Activated CD4-positive, CD25-positive, alpha-beta regulatory T cell treated with anti-CD3 and anti-CD28 coated beads, Interleukin-2, amount 50 U/mL, for 24 hours (primary cell): ENCODE measurements at places on chromosomes 7 and 10.

DNA sequence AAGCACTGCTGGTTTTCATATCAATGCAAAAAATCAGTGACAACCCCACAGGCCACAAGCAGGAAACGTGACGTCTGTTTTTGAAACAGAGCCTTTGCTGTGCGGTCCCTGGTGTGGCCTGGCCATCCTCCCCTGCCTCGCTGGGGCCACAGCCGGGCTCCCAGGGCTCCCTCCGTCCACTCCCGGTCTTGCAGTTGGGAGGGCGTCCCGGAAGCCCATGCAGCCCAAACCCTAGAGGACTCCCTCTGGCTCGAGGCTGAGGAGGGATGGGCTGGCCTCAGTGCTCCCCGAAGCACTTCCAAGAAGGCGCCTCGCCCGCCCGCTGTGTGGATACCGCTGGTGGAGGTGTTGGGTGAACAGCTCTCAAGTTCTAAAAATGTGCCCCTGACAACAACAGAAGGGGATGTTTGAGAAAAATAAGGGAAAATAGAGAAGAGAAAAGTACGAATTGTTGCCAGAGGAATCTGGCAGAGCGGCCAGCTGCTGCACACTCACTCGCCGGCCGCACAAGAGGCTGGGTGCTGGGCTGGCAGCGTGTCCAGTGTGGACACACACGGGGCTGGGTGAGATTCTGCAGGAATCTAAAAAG, 73.5 kb downstream of the ZRANB1 start:
- no peak for ATAC-seq

- ATAC-seq: no peak
Observed at GRCh38 chr10:112966194-112966855, 16.3 kb downstream of the TCF7L2 start.

GRCh38 chr10:33520223-33520622, 185.8 kb upstream of the NRP1 start:
- ATAC-seq: no peak

- no peak for ATAC-seq
Observed at GRCh38 chr10:25999295-25999981, 65.4 kb downstream of the MYO3A start.

DNA sequence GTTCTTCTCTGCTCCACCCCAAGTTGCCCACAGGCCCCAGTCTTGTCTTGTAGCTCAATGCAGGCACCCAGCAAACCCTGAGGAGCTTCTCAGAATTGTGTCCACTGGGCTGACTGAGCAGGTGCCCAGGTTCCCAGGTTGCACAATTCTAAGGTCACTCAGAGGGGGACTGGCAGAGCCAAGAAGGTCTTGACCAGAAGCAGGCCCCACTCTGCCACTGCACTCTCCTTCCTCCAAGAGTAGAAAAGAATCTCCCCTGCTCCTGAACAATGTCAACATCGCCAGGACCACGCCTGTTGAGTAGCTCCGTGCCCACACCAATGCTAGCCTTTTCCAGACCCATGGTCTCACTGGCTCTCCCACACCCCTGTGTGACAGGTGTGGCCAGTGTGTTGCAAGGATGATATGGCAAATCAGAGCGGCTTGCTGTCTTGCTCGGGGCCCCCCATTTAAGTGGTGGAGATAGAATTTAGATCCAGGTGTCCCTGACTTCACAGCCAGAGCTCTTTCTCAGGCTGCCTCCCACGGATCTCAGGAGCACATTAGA, 577 bp downstream of the LRRC18 start:
- ATAC-seq: no peak

- ATAC-seq: no peak
Observed at GRCh38 chr7:43698460-43699255, 30.7 kb downstream of the COA1 start.

DNA sequence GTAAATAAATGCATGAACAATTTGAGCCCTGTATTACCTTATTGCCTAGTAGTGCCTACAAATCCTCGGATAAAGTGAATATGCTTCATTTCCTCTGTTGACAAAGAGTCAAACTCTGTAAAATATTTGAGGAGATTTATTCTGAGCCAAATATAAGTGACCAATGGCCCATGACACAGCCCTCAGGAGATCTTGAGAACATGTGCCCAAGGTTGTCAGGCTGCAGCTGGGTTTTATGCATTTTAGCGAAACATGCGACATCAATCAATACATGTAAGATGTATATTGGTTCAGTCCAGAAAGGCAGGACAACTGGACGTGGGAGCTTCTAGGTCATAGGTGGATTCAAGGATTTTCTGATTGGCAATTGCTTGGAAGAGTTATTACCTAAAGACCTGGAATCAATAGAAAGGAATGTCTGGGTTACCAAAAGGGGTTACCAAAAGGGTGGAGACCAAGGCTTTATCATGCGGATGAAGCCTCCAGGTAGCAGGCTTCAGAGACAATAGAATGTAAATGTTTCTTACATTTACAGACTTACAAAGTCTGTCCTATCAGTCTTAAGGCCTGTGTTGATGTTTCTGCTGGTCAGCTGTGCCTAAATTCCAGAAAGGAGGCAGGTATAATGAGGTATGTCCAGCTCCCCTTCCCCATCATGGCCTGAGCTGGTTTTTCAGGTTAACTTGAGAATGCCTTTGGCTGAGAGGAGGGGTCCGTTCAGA, 220.1 kb upstream of the FZD1 start:
- ATAC-seq: no peak

DNA sequence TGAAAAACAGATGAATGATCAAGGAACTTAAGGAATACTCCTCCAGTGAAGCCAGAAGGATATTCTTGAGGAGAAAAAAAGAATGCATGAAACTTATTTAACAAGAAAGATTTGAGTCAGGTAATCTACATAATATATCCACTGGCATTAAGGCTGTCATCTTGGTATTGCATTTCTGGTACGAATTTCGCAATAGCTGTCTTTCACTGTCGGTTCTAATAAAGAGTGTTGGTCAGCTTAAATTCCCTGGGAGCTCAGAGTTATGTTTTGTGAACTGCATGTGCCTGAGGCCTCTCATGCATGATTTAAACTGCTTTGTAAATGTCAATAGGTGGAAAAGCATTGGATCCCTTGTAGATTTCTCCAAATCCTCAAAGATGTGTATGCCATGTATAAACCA, 565.3 kb upstream of the GALNT17 start:
- ATAC-seq: no peak

DNA sequence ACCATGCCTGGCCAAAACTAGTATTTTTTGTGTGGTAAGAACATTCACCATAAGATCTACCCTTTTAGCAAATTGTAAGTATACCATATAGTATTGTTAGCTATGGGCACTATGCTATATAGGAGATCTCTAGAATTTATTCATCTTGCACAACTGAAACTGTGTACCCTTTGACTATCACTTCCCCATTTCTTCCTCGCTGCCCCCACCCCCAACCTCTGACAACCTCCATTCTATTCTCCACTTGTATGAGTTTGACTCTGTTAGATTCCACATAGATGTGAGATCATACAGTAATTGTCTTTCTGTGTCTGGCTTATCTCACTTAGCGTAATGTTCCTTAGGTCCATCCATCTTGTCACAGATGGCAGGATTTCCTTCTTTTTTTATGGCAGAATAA, 3.6 kb downstream of the CASP7 start:
- no peak for ATAC-seq

DNA sequence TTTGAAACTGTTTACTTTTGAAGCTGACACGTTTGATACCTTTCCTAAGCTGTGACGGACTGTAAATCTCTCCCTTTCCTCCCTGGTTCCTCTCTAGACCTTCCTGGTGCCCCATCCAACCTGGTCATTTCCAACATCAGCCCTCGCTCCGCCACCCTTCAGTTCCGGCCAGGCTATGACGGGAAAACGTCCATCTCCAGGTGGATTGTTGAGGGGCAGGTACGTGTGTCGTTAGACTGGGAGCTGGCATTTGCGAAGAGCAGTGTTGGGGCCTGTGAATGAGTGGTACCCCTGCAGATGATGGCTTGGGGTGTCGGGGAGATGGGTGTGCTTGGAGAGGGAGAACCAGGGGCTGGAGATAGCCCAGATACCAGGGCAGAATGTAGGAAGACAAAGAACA, 602.7 kb upstream of the FOXK1 start:
- no peak for ATAC-seq

GRCh38 chr10:109701633-109702215, 221.6 kb downstream of the XPNPEP1 start:
- no peak for ATAC-seq

GRCh38 chr10:125548878-125549277, 134.1 kb downstream of the TEX36 start:
- no peak for ATAC-seq
